ENCODE measurements at places on chromosomes 3 and 15. TPM values are rescaled to one million over a fixed set of nuclear protein-coding genes. Genes with fewer than 3 reads are reported as not detected.

Gene HIGD1A
- total RNA-seq: 118 TPM

Gene SH3BP5
- 204 TPM for total RNA-seq

Gene SRGAP3
- total RNA-seq: 0.76 TPM

GRCh38 chr15:66950114-66950513 is 115.3 kb upstream of the SMAD3 start:
- DNase-seq: no peak

GRCh38 chr3:129961141-129961541 is 13.4 kb upstream of the TRH start:
- no peak for DNase-seq

DNA sequence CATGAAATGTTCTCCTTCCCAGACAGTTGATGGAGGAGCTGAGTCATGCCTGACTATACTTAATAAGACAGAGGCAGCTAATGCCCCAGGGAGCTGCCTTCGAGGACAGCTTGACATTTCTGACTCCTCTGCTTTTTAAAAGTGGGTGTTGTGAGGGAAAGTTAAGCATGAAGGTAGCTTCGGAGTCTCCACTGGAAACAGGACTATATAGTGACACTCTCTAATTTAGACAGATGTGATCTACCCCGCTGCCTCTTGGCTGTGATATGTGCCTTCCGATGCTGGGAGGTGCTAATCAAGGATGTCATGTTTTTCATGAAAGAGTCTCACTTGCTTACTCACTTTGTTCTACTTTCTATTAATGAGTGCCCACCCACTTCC is 72.7 kb downstream of the IL1RAP start:
- DNase-seq: no peak

GRCh38 chr3:188649521-188649920 is 495.6 kb downstream of the LPP start:
- no peak for DNase-seq

- DNase-seq: no peak
Measured at GRCh38 chr15:80926126-80926525, 63.5 kb downstream of the MESD start.

DNA sequence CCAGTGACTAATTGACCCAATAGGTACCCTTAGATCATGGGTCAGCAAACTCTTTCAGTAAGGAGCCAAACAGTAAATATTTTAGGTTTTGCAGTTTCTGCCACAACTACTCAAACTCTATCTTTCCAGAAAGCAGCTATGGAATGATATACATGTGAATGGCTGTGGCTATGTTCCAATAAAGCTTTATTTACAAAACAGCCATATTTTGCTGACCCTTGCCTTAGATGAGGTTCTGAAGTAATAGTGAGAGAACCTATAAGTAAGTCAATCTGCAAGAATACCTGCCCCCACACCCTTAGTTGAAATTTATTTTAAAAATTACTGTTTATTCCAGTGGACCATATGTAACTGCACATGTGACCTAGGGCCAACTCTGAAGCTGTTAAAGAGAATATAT is 134.0 kb downstream of the CMSS1 start:
- DNase-seq: no peak
